Activated CD4-positive, alpha-beta T cell treated with anti-CD3 and anti-CD28 coated beads, Interleukin-2, amount 50 U/mL, for 1 hour (primary cell): ENCODE measurements at places on chromosomes 2 and 18.
A peak's percentile ranks its signal among the peaks of the same experiment; 100 is the strongest.

DNA sequence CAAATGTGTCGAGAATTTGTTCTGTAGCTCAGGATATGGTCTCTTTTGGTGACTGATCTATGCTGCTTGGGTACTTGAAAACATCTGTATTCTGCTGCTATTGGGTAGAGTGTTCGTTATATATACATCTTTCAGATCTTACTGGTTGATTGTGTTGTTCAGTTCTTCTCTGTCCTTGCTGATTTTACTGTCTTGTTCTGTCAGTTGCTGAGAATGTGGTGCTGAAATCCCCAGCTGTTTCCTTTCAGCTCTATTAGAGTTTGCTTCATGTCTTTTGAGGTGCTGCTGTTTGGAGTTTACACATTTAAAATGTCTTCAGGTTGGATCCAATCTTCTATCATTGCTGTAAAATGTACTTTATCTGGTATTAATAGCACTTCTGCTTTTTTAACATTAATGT is 12.9 kb downstream of the BCL2L11 start:
- no peak for DNase-seq

DNA sequence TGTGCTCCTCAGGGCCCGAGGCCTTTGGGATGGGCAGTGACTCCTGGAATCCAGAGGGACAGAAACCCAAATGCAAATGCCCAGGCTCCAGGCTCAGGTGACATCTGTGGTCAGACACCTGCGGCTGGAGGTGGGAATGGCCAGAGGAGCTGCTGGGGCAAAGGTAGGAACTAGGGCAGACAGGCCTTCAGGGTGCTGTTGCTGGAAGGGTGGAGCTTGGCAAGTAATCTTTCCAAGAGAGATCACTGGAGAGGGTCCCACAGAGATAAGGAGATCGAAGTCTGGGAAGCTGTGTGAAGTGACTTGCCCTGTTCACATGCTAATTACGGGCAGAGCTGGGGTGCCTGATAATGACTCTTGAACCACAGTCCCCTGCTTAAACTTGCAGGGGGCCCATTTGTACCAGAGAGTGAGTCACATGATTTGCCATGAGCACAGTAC is 82.4 kb downstream of the ACAA2 start:
- no peak for DNase-seq

- DNase-seq, result no peak
Observed at GRCh38 chr2:198622986-198623730, 818.8 kb downstream of the PLCL1 start.

GRCh38 chr2:174485788-174486562 is 854 bp downstream of the GPR155 start:
- peak; percentile 20 for DNase-seq

DNA sequence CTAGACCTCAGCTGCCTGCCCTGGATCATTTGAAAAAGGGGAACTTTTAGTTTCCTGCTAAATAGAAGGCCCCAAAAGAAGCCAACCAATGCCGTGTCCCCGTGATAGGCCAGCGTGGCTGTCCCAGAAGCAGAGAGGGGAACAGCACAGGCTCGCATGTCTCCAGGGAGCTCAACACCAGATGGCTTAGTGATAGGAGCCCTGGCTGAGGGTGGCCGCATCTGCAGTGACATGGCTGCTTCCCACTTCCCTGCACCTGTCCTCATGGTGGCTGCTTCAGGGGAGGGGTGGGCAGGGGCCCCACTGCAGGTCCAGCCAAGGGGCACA is 79.6 kb downstream of the MBP start:
- DNase-seq, result no peak
